ENCODE measurements at places on chromosomes 3 and 15. TPM values are rescaled to one million over a fixed set of nuclear protein-coding genes. Genes with fewer than 3 reads are reported as not detected.

DNA sequence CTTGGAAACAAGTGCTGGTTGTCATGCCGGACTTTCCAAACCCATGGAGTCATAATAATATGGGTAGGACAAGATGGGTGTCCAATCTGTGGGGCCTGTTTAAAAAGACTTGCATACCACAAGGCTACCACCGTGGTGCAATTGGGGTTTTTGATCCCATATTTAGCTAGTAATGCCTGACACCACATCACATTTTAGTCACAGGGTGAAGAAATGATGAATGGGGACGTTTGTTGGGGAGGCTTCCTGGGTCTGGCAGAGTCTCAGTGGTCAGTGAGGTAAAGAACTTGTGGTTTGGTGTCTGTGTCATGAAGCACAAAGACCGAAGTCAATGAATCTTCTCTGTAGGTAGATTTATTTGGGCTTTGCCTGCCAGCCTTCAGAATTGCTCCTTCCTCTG lies 31.0 kb downstream of the P3H2 start:
- peak; percentile 8 for DNase-seq

DNA sequence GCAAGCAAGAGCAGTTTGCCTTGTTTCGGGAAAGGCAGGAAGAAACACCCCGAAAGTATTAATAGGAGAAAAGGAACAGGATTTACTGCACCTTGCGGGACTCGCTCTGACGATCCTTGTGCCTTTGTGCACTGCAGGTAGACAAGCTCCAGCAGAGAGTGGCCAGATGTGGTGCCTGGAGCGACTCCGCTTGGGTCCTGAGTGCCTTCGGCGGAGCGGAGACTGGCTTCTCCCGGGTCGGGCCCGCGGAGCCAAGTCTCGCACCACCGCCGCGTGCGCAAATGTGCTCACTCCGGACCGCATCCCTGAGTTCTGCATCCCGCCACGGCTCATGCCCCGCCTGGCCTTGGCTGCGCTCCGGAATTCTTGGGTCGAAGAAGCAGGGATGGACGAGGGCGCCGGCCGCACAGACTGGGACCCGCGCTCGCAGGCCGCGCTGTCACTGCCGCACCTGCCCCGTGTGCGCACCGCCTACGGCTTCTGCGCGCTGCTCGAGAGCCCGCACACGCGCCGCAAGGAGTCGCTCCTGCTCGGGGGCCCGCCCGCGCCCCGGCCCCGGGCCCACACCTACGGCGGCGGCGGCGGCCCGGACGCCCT lies 769 bp downstream of the C2CD4A start:
- peak; percentile 38 for DNase-seq

Gene GCNT3
- total RNA-seq: not detected

Gene USP50
- total RNA-seq: not detected

Gene TUBGCP4
- 28.0 TPM for total RNA-seq
